ENCODE measurements at places on chromosomes 2 and 18.

- DNase-seq, result no peak
Measured at GRCh38 chr2:169091761-169092519, 22.6 kb downstream of the DHRS9 start.

DNA sequence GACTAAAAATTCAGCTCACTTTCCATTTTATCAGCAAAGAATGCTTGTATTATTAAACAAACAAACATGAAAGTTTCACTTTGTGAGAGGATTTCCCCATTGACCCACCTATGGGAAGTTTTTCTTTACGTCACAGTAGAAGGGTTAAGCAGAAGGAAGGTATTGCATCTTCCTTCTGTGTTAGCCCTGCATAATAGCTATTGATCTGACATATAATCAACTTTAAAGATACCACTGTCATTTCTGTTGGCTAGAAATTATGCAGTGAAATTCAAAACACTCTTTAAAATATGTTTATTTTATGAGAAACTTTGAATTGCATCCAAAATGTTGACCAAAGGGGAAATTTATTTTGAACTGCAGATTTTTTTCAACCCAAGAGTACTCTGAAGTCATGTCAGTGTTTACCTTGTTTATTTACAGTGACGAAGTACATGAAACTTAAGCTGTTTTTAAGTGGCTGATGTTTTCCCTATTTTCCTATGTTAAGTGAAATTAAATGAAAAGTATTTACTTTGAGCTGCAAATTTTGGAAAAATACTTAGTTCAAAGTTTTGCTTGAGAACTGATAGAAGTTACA lies 566.4 kb downstream of the ZEB2 start:
- no peak for DNase-seq

- DNase-seq, result no peak
Measured at GRCh38 chr2:30971231-30972025, 164.2 kb upstream of the CAPN13 start.

DNA sequence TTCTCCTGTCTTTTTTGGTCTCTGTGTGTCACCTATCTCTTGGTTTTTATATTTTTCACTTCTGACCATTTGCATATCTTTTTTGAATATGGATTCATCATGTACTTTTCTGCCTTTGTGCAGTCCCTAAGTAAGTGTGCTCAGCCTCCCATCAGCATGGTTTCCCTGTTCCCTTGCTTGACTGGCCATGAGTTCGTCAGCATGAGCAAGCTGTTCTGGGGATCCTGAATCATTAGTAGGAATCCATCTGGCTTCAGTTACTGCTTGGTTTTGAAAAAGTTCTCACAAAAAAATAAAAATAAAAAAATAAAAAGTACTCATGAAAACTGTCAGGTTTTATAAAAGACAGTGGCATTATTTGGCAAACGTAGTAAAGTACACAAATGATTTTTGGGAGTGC lies 144.1 kb downstream of the NCOA1 start:
- no peak for DNase-seq

- DNase-seq, result no peak
Measured at GRCh38 chr2:43265421-43265820, 39.0 kb upstream of the ZFP36L2 start.

- DNase-seq, result no peak
Measured at GRCh38 chr18:59799383-59800015, 100.3 kb upstream of the PMAIP1 start.

- no peak for DNase-seq
Measured at GRCh38 chr2:183124222-183124956, at the start of gene NUP35. NUP35 (plus strand) TSS chr2:183124443; CDS start chr2:183124458, 15 bp downstream.

DNA sequence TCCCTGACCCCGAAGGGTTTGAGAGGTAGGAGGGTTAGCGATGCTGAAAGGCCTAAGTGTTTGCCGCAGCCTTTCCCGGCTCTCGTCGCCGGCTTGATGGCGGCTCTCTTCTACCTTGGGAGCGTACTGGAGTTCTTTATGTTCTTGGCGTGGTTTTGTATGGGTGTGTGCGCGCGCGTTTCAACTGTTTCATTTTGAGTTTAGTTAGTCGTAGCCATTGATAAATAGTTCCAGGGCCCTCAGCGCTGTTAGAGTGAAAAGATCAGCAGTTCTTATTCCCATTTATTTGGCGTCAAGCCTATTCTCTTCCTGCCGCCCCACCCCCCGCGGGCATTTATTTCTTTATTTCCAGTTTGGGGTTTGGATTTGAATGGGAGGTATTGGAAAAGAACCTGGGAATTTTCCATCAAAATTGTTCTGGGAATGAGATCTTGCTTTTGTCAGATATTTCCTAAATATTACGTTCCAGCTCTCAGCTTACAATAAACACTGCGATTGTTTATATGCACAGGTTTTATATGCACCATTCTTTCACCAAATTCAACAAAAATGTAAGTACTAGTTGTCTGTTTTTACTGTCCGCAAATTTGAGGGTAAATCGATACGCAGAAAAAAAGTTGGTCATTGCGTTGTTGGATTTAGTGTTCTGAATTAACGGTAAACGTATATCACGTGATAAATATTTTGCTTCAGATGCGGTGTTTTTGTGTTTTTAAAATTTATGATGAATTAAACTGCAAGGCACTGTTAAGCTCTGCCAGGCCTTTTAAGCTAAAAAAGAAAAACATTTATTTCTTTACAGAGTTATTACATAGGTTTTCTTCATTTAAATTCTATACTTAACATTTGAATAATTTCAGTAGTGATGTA lies 954 bp downstream of the CCNT2 start:
- DNase-seq, result peak; percentile 11

GRCh38 chr2:219571311-219572236 lies at the start of gene OBSL1:
OBSL1 (minus strand) TSS chr2:219571539; CDS start chr2:219571232, 307 bp downstream.
- no peak for DNase-seq

DNA sequence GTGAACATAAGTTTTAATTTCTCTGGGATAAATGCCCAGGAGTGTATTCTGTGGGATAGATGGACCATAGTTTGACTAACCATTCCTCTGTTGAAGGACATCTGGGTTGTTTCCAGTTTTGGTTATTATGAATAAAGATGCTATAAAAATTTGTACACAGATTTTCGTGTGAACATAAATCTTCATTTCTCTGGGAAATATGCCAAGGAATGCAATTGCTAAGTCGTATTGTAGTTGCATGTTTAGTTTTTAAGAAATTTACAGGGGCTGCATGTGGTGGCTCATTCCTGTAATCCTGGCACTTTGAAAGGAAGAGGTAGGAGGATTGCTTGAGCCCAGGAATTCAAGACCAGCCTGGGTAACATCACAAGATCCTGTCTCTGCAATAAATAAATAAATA lies 6.9 kb upstream of the SLC11A1 start:
- DNase-seq, result no peak

- no peak for DNase-seq
Measured at GRCh38 chr2:5950736-5951135, 258.6 kb downstream of the SOX11 start.

DNA sequence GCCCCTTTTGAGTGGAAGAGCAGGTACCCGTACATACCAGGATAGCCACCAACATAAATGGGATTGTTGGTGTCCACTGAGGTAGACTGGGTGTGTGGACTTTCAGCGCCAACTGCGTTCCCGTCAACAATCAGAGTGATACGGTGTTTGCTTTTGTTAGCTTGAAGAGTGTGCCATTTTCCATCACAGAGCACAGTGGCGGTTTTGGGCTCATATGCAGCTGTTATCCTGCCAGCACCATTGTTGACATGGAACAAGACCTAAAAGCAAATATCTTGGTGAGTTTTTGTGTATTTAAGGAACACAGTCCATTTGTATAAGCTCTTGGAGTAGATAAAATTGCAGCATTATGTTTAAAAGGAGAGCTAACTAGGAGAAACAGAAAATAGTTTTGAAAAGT lies 174.5 kb downstream of the LAMA1 start:
- no peak for DNase-seq

DNA sequence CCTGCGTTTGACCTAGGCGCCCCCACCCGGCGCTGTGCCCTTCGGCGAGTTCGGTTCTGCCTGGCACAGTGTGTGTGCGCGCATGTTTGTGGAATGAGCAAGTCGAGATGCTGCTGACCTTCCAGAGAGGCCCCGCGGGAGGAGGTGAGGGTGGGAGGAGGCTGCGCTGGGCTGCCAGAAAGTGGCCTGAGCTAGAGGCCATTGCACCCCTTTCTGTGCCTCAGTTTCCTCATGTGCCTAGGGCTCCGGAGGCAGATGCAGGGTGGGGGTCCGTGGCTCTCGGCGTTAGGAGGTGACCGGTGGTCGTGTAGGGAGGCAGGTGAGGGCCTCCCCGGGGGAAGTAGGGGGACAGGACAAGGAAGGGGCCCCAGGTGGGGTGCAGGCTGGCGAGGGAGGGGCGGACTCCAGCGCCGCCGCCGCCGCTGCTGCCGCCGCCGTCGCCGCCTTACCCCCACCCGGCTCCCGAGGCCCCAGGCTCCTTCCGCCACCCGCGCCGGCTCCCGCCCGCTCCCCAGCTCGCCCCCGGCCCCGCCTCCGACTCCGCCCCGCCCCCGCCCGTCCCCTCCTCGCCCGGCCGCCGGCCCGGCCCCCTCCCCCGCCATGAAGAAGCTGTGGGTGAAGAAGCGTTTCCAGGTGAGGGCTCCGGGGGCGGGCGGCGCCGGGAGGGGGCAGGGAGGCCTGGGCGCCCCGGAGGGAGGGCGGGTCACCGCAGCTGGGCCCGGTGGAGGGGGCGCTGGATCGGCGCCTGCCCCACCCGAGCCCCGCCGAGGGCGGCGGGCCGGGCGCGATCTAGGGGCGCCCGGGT lies 7.0 kb downstream of the SPEG start:
- DNase-seq, result no peak

- DNase-seq, result no peak
Measured at GRCh38 chr18:68387246-68387645, 327.7 kb downstream of the TMX3 start.

DNA sequence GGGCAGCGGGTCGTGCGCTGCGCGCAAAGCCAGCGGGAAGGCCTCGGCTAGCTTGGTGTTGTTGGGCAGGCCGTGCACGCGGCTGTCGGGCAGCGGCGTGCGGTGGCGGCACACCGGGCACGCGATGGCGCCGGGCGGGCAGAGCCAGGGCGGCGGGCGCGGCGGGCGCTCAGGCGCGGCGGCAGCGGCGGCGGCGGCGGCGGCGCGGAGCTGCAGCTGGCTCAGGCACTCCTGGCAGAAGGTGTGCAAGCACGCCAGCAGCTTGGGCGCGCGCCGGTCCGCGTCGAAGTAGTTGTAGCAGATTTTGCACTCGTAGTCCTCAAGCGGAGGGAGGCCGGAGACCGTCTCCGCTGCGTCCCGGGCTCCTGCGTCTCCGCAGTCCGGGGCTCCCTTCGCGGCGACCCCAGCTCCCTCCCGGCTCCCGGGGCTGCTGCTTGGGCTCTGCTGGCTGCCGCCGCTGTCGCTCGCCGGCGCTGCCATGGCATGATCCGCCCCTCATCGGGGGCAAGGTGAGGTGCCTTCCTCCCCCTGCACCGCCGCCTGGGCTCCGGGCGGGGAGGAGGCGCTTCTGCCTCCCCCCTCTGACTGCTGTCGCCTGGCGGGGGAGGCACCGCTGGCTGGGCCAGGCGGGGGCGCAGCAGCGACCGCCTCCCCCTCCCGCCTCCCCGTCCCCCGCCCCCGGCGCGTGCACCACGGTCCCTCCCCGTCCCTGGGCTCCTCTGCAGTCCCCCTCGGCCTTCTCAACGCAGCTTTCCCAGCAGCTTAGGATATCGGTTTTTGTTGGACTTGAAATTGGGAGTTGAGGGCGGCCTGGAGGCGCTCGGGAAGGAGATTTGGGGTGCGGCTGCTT lies 21.0 kb upstream of the PAX3 start:
- DNase-seq, result no peak

- DNase-seq, result no peak
Measured at GRCh38 chr2:222240676-222241049, 58.1 kb downstream of the PAX3 start.

- DNase-seq, result no peak
Measured at GRCh38 chr2:237276716-237277490, 137.1 kb downstream of the COL6A3 start.

GRCh38 chr2:7165736-7166135 lies 248.5 kb downstream of the RNF144A start:
- no peak for DNase-seq

DNA sequence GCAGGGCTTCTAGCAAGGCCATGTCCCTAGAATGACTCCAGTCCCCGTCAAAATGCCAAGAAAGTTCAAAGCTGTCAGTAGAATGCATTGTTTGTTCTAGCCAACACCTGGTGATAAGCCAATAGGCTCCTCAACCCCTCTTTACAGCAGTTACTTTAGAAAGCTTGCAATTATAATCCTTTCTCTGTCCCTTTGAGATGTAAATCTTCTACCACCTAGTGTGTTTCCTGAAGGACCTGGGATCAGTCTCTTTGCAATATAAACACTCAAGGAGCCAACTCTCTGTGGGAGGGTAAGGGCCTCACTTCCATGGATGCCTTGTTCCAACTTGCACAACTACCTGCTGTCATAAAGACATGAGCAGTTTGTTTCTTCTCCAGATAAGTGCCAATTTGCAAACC lies 301.8 kb downstream of the NBAS start:
- no peak for DNase-seq

DNA sequence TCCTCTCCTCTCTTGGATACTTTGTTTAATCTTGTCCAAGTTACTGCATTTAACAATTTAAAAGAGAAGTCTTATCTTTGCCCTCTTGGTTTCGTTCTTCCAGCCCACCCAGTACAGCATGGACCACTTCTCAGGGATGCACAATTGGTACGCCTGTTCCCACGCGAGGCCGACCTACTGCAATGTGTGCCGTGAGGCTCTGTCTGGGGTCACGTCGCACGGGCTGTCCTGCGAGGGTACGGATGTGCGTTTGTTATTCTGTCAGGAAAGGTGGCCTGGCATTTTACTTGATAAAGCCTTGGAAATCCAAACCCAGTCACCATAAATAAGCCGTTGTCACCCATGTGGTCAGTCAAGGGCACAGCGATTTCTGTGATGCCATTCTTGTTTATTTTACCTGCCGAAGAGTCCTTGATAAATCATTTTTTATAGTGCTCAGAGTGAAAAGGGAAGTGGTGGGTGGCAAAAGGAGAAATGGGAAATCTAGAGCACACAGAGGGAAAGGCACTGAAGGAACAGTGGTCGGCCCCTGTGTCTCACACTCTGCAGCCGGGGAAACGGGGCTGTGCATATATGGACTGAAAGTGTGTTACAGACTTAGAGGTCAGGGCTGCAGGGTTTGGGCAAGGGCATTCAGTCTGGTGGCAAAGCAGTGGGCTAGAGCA lies 80.5 kb downstream of the DGKD start:
- DNase-seq, result no peak

DNA sequence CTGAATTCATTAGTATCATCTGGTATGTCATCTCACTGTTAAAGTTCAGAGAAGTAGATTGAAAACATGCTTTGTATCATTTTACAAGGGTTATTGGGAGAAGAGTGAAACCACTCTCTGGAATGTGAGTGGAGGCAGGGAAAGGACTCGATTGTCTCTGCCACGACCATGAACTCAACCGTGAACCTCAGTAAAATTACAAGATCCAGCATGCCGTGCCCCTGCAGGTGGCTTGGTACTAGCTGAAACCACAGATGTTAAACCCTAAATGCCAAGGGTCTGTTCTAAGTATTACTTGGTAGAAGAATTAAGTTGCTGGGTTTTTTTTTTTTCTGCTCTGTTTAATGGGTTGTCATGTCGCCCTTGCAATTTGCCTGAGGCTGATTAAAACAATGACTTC lies 197.2 kb downstream of the MYO3B start:
- no peak for DNase-seq

DNA sequence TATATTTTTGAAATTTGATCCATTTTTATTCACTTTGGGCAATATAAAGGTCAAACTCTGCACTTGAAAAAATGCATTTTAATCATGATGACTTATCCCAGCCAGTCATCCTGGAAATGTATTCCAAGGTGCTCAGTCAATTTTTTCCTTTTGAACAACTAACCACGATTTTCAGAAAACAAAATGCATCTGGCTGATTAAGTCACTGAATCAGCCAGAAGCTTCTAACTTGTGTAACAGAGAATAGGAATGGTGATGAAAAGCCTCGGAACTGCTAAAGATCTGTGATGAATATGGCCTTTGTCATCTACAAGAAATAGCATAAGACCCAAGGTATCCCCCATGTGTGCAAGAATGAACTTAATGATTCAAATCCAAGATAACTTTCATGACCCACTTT lies 572.7 kb downstream of the EPHA4 start:
- DNase-seq, result no peak

Measured in cortex of kidney (tissue), 1 donor.